ENCODE measurements at places on chromosomes 6 and 20.

GRCh38 chr6:98777762-98778161, 56.6 kb upstream of the POU3F2 start:
- peak; percentile 41 for DNase-seq

DNA sequence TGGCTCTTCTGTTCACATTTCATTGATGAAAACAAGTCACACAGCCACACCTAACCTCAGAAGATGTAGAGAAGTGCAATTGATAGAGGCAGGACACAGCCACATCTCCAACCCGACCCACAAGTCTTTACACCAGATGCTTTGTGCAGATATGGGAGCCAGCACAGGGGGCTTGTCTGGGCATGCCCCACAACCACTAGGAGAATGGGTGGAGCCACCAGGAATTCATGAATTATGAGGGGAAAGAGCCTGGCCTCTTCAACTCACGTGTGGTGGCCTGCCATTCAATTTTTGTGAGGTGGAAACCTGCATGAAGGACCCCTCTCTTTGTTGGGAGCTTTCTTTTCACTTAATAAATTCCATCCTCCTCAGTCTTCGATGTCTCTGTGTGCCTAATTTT, 79.1 kb downstream of the OGFRL1 start:
- no peak for DNase-seq

GRCh38 chr20:63431944-63432343, 40.5 kb downstream of the KCNQ2 start:
- DNase-seq = no peak

- no peak for DNase-seq
Measured at GRCh38 chr6:132023490-132023889, 72.3 kb upstream of the CCN2 start.

DNA sequence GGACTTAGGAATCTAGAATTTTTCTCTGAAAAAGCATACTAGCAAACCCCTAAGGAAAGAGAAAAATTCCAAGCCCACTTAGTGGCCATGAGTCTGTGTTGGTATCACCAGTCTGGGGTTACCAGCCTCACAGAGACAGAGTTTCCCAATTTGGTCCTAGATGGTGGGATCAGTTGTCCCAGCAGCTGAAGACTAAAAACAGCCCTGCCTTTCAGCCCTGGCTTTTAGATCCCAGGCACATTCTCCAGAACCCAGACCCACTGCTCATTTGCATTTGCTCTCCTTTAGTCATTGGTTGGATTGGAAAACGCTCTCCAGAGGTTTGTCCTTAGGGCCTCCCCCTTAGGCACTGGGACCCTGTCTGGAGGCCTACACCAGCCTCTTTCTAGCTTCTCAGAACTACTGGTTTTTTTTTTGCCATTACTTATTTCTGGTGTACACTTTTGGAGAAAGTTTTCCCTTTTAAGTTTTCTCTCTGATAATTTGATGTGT, 39.1 kb upstream of the FOXO3 start:
- DNase-seq = no peak

- no peak for DNase-seq
Measured at GRCh38 chr6:112038756-112039430, 15.0 kb upstream of the CCN6 start.

DNA sequence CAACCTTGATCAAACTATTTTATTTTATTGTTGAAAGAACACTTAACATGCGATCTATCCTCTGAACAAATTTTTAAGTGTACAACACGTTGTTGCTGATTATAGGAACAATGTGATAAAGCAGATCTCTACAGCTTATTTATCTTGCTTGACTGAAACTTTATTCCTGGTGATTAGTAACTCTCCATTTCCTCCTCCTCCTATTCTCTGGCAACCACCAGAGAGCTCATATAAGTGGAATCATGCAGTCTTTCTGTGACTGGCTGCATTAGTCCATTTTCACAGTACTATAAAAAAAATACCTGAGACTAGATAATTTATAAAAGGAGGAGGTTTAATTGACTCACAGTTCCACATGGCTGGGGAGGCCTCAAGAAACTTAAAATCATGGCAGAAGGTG, 218.1 kb downstream of the LRFN2 start:
- no peak for DNase-seq

DNA sequence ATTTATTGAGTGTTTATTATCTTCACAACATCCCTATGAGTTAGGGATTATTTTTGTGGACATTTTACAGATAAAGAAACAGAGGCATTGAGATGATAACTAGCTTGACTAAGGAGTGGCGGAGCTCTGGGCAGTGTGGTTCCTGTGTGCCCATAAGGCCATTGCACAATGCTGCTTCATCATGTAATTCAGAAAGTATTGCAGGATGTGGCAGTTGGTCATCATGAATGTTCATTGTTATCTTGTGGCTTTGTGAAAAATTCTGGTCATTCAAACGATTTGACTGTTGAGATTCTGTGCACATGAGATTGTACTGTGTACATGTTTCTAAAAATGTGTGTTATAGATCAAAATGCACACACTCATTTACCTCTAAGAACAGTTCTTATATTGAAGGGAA, 150.8 kb downstream of the ESR1 start:
- DNase-seq = no peak
